ENCODE measurements at places on chromosomes 3 and 15.

DNA sequence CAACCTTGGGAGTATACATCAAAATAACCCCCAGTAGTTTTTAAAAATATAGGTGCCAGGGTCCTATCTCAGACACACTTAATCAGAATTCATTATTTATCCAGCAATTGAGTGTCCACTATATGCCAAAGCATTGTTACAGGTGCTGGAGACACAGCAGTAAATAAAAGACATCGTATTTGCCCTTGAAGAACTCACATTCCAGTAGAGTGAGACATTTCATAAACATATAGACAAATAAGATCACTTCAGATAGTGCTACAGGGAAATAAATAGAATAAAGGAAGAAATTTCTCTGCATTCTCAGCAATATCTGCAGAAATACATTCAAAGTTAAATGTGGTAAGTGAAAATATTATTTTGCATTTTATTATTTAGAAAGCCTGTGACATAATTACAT, 34.1 kb upstream of the ANKRD28 start:
- no peak for DNase-seq

GRCh38 chr15:84400820-84401219, 165.2 kb downstream of the GOLGA6L4 start:
- DNase-seq, result no peak

DNA sequence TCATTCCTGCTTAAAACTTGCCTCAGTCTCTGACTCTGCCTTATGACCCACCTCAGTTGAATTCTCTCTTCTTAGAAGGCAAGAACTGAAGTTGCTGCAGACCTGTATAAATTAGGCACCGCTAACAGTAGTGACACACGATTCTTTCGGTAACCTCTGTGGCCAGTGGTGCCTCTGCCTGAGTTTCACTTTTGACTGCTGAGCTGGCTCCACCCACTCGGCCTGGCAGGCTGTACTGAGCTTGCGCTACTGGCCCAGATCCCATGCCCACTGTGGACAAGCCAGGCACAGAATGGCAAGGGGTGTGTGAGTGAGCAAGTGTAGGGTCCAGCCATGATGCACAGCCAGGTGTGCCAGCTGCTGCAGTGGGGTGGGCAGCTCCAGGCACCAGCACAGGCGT, 19.1 kb upstream of the EIF1B start:
- DNase-seq, result no peak

DNA sequence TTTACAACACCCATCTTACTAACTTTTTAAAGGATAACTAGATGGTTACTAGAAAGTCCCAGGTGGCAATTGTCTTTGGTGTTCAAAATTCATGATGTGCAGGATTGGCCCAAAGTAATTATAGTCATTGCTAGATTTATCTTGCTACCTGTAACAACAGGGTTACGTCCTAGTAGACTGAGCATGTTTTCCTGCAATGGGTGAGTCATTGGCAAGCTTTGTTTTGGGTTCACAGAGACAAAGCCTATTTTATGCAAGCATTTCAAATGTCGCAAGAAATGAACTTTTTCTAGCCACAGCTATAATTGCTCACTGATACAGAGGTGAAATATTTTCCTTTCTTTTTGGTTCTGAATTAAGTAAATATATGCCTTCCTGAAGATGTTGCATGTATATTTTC, 267.6 kb downstream of the AGBL1 start:
- no peak for DNase-seq

DNA sequence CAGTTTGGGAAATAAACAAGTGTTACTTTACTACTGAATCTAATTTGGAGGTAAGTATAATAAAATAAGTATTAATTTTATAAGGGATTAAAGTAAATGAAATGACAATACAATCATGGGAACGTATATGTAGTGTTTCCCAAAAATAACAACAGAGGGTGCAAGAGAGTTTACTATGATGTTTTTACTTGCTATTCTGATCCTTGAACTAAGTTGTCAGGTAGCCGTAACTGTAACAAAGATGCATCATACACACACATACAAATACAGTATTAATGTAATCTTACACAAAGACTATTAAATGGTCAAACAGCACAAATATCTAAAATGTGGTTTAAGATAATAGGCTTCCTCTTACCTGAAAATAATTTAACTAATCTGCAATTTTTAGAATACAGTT, 311.4 kb downstream of the TBC1D5 start:
- DNase-seq, result peak; percentile 29

- no peak for DNase-seq
These were observed 78.7 kb downstream of the MITF start for GRCh38 chr3:69817988-69818387.

GRCh38 chr3:167684388-167684993, 30.7 kb upstream of the WDR49 start:
- DNase-seq, result peak; percentile 78

DNA sequence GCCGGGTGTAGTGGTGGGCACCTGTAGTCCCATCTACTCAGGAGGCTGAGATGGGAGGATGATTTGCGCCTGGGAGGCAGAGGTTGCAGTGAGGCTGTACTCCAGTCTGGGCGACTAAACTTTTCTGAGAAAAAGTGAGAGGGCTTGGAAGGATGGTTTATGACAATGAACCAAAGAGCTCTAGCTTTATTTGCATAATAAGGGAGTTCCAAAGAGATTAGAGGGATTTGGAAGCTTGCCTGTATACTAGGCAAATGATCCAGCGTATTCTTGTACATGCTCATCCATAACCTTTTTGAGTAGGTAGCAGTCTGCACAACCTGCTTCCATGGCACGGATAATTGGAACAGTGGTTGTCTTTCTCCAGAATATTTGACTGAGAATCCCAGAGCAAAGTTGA, 251.1 kb downstream of the CHL1 start:
- DNase-seq, result no peak

- peak; percentile 36 for DNase-seq
These were observed 281.9 kb downstream of the RAP2B start for GRCh38 chr3:153443961-153444360.

GRCh38 chr3:69305011-69305410, 80.9 kb downstream of the FRMD4B start:
- DNase-seq, result no peak

DNA sequence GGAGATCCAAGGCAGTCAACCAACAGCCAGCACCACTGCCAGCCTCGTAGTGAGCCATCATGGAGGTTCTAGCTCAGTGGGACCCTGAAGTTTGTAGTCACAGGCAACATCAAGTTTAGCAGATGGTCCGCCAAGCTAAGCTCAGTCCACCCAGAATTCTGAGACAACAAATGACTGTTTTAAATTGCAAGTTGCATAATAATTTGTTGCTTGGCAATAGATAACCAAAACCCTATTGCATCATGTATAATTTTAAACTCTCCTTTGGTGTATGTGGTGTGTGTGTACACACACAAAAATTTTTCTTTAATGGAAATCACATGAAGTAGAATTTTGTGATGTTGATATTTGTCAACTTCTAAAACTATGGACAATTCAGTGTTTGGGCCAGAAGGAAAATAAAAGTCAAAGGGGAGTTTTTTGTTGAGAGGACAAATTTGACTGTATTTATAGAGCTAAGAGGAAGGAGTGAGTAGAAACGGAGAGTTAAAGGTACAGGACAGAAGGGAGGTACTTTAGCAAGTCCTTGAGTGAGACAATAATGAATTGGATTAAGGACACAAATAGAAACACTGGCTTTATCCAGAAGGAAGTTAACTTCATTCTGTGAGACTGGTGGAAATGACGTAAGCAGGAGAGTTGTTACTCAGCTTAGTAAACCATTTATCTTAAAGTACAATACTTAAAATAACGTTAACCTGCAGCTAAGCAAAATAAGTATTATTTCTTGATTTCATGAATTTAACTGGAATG, 83.6 kb downstream of the NCEH1 start:
- DNase-seq, result no peak

DNA sequence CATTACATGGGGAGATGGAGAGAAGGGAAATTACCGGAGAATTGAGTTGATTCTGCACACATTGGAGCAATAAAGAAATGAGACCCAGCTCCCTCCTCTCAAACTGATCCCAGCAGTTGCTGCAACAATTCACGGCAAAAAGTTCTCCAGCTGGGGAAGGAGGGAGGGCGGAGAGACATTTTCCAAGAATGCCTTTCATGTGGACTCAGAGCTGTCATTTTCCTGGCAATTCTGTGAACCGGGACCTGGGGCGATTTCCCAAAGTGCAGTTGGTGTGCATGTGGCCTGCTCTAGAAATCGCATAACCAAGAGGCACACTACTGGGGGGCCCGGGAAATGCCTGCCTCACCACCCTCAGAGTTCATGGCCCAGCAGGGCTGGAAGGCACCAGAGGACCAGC, 48.7 kb upstream of the IREB2 start:
- DNase-seq, result no peak

GRCh38 chr3:66303491-66303901, 82.7 kb downstream of the SLC25A26 start:
- DNase-seq, result no peak

GRCh38 chr3:30112902-30113484, 493.4 kb upstream of the TGFBR2 start:
- DNase-seq, result peak; percentile 45

DNA sequence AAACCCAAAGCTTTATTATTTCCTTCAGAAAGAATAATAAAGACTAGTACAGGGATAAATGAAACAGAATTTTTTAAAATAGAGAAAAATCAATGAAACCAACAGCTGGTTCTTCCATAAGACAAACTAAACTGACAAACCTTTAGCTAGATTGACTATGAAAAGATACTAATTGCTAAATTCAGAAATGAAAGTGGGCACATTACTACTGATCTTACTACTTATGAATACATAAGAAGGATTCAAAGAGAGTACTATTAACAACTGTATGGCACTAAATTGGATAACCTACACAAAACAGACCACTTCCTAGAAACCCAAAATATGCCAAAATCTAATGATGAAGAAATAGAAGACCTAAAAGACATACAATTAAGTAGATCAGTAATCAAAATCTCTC, 278.2 kb downstream of the ISL2 start:
- no peak for DNase-seq

DNA sequence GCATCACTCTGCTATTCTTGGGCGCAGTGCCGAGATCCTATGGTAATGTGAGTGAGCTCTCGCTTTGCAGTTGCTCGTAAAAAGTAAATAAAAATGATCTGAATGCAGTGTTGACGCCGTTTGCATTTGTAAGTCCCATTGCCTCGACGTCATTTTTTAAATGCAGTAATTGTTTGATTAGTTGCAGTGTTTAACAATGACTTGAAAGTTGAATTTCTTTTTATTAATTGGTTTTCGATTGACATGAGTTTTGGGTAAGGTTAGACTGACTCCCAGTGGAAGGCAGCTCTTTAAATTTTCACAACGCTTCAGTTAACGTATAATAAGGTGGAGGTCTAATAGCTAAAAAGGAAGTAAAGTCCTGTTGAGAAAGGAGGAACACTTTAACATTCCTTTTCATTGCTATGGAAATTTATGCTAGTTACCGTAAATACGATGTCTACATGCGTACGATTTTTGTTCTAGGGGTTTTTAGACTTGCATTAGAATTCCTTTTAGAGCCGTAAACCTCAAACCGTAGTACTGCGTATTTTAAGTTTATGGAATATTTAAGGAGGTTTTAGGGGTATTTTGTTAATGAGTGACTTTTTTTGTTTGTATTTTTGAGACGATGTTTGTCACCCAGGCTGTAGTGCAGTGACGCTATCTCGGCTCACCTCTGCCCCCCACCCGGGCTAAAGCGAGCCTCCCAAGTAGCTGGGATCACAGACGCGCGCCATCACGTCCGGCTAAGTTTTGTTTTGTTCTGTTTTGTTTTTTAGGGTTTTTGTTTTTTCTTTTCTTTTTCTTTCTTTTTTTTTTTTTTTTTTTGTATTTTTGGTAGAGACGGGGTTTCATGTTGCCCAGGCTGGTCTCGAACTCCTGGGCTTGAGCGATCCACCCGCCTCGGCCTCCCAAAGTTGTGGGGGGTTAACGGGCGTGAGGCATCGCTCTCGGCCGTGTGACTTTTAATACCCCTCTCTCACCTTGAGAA, 1.4 kb downstream of the MORF4L1 start:
- DNase-seq, result peak; percentile 44

DNA sequence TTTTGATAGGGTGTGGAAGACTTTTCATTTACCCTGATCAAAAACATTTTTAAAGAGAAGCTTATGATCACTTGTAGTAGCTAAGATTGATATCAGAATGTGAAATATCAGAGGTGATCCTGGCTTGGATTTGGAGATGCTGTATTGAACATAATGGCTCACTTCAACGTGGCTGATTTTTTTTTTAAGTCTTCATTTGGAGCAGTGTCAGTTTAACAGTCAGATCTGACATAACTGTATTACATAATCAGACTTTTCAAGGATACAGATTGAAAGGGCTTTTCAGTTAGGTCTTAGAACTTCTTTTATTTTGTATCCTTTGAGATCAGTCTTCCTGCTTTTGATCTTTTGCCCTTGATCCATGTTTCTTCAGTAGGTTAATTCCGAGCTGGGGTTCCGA, 98.5 kb downstream of the ITPR1 start:
- no peak for DNase-seq

DNA sequence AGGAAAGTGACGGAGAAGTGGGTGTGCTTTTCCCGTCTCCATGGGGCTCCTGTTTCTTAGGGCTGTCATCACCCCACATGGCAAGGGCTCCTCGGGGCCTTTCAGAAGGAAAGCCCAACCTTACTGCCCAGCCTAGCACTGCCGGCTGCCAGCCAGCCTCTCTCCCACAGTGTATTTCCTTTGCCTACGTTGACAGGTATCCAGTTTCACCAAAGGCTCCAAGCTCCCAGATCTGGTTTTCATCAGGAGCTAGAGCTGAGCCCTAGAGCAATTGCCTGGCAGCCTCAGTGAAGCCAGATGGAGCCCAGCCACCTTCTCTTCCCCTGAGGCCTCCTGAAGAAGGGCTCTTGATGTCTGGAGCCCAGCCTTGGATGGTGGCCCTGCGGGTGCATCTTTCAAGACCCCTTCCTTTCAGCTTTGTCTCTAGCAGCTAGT, 20.2 kb downstream of the CRABP1 start:
- no peak for DNase-seq

GRCh38 chr15:37109872-37110572, 9.7 kb upstream of the MEIS2 start:
- DNase-seq, result no peak

- peak; percentile 63 for DNase-seq
These were observed 9.8 kb downstream of the SCG5 start for GRCh38 chr15:32651229-32651837.

GRCh38 chr15:98131924-98132323, 171.4 kb downstream of the ARRDC4 start:
- DNase-seq, result no peak

GRCh38 chr3:45209526-45209925, 16.6 kb downstream of the TMEM158 start:
- DNase-seq, result no peak

GRCh38 chr3:57756528-57757401, 656 bp downstream of the SLMAP start:
- peak; percentile 60 for DNase-seq

DNA sequence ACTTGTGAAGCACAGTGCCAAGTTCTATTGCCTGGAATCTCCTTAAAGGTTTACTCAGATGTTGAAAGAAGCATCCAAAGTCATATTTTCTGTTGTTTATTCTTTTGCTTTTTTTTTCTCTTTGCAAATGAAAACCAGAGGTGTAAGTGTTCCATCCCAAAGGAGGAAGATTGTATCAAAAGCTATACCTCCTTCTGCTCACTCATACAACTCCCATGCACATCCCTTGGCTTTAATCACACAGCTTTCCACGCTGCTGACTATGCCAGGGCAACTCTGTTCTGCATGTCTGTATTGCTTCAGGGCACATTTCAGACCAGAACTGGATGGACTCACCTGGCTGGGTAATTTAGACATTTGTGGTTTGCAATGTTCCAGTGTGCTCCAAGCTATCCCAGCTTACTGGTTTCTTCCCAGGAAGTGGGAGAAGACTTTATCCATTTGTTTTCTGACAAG, 399.6 kb upstream of the TBL1XR1 start:
- DNase-seq, result no peak

- DNase-seq, result no peak
These were observed 12.3 kb upstream of the ALCAM start for GRCh38 chr3:105354429-105354828.

- no peak for DNase-seq
These were observed 9.0 kb downstream of the ZIC4 start for GRCh38 chr3:147397155-147397874.
